ENCODE measurements at places on chromosomes 3 and 15.

DNA sequence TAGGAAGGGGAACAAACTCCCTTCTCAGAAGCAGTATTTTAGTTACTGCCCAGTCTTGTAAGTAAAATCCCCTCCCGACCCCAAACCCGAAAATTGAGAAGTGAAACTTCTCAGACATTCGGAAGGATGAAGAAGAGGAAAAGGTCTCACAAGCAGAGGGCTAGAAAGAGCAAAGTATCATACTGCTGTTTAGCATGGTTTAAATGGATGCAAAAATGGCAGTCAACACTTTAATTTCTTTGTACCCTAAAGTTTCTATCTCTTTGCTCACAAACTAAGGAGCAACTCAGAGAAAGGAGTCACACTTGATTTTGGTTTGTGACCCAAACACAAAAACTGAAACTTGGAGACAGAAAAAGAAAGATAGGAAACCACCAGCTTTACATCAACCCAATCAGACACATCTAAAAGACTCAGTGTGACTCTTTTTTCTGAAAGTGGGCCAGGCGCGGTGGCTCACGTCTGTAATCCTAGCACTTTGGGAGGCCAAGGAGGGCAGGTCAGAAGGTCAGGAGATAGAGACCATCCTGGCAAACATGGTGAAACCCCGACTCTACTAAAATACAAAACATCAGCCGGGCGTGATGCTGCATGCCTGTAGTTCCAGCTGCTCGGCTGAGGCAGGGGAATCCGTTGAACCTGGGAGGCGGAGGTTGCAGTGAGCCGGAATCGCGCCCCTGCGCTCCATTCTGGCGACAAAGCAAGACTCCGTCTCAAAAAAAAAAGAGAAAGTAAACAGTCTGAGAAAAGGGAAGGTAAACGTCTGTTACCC is 63.2 kb upstream of the ATP11B start:
- DNase-seq = no peak

GRCh38 chr15:89167267-89168176 is 53.9 kb downstream of the RLBP1 start:
- DNase-seq = no peak

DNA sequence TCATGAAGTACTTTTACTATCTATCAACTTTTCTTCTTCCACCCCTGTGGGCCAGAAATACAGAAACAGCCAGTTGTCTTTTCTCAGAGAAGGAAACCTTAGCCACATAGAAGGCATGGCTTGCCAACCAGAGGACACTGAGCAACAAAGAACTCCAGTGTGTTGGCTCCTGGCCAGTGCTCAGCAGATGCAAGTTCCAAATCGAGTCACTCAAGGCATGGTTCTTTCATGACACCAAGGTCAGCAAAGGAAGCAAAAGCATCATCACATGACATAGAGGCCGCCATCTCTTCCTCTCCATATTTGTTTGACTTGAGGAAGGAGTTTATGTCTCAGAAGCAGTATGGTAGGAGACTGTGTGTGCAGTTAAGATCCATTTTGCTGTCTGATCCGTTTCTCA is 92.2 kb downstream of the MYLK start:
- no peak for DNase-seq

DNA sequence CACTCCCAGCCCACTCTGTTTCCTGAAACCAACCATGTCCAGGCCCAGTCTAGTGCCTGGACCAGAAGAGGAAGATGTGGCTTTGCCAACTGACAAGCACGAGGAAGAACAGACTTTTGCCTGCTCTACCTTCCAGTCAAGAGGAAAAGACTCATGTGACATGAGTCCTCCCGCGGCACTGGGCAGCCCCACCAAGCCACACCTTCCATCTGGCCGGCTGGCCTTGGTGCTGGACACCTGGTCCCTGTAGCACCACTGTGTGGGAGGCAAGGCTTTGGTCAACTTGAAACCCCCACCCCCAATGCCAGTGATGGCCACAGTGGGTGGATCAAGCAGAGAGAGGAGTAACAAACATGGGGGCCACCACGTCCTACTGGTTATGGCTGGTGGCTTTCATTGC is 12.5 kb downstream of the CHDH start:
- DNase-seq = no peak

- no peak for DNase-seq
Measured at GRCh38 chr15:89408372-89409183, 74.0 kb upstream of the POLG start.

DNA sequence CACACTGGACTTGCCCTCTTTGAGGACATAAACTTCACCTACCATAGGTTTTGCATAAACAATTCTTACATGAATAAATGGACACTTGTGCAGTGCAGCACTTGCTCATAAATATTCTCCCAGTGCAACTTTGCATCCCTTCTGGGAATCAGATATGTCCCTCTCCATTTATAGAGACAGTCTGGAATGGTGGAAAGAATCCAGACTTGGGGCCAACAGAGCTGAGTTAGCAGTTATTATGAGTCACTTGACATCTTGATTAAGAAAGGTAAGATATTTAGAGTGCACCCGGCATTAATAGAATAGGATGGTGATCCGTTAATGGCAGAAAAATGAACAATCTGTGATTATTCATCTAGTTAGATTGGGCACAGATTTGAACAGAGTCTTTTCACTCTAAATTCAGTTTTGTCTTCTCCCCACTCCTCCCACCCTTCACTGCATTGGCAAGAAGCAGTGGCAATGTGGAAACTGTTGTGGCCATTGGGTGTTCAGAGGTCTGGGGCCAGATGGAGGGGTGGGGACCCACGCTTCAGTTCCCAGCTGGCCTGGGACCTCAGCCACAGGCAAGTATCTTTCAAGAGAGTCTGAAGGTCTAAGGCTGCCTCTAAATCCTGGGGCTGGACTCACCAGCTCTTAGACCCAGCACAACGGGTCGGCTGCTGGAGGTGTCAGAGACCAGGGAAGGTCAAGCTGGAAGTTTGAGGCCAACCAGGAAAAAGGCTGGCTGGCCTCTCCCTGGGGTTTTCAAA is 58.9 kb upstream of the KY start:
- no peak for DNase-seq

DNA sequence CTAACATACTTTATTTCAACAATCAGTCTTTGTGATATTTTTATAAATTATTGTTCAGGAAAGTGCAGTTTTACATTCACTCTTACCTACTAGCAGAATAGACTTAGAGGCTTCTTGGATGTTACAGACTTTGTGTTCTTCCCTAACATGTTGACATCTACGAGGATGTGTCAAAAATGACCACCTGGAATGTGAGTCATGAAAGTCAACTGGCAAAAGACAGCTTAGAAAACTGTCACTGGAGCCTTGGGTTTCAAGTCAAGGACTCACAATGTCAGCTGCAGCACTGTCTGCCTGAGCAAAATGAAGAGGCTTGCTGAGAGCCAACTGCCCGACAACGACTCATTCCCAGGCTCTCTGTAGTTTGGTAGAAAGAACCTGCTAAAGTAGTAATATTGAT is 91.5 kb downstream of the CERS3 start:
- no peak for DNase-seq

DNA sequence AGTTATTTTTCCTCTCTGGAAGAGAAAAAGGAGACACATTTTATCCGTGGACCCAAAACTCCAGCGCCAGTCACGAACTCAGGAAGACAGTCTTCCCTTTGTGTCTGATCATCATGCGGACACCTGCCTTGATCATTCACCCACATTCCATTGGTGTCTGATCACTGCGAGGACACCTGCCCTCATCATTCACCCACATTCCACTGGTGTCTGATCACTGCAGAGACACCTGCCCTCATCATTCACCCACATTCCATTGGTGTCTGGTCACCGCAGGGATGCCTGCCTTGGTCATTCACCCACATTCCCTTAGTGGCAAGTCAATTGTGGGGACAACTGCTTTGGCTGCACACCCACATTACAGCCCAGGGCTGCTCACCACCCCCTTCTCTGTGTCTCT is 148.9 kb downstream of the ROBO1 start:
- DNase-seq = no peak

DNA sequence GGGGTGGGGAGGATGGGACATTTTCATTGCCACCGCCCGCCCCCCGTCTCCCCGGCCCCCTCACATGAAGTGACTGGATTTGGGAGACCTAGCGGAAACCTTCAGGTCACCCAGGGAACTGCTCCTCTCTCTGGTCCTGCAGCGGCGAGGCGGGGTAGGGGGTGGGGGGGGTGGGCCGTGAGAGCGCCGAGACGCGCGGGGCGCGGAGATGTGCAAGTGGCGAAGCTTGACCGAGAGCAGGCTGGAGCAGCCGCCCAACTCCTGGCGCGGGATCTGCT is 712 bp upstream of the MME start:
- no peak for DNase-seq

GRCh38 chr3:54709785-54710184 is 218.1 kb downstream of the LRTM1 start:
- no peak for DNase-seq

- no peak for DNase-seq
Measured at GRCh38 chr15:99481951-99482230, 83.9 kb upstream of the MEF2A start.

- DNase-seq = no peak
Measured at GRCh38 chr3:176431991-176432390, 765.3 kb downstream of the TBL1XR1 start.

DNA sequence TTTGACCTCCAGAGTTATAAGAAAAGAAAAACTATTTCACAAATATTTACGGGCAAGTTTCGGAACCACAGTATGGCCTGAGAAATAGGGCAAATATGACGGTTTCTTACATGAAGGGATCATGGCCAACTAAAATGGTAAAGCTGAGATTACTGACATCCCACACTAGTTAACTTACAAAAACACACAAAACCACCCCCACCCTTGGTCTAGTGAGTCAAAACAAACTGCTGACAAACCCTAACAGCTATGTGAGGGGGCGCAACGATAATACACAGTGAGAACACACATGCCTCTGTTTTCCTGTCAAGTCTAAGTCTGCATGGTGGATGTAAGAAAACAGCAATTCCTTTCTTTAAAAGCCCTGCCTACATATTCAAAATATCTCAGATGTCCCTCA is 32.3 kb downstream of the CBLB start:
- no peak for DNase-seq

- DNase-seq = no peak
Measured at GRCh38 chr15:40436116-40436891, 4.4 kb upstream of the BAHD1 start.

DNA sequence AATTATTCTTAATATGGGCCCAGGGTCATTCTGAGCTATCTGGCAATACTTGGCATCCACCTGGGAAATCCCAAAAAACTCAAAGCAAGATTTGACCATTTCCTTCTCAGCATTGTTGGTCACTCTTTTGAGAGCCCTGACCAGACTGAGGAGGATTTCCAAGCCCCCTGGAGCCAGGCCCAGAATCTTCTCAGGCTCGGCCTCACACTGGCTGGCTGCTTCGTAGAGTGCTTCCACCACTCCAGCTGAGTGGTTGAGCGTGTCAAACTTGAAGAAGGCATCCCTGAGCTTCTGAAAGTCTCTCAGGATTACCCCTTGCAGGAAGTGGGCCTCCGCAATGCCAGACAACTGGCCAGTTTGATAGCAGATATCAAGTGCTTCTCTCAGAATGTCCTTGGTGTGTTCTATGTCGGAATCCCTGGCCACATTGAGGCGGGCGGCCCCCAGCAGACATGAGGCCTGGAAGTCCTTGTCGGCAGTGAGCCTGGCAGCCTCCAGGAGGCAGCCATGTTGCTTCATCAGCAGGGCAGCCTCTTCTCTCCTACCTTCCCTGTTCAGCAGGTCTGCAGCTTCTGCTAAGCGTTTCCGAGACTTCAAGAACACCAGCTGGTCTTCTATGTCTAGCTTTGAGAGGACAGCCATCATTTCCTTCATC is 68.9 kb upstream of the DCLK3 start:
- DNase-seq = no peak

DNA sequence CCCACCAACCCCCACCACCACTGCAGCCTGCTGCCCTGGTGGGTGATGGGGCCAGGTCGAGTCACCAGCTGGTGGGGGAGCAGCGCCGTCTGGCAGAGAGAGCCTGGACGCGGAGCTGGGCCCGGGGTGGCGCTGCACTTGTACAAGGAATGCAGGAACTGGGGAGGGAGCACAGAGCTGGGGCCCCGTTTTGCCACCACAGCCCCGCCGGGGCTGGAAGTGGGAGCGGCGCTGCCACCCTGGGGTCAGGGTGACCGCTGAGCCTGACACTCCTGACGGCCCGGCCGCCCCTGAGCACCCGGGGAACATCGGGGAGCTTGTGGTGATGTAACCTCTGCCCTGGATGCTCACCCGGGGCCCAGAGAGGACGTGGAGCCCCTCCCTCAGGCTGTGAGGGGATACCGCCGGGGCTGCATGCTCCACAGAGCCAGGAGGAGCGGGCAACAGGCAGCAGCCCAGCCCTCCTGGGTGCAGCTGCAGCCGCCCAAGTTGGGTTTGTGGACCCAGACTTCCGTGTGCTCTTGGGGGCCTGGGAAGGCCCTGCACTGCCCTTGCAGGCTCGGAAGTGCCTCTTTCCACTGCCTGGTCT is 32.6 kb upstream of the IREB2 start:
- no peak for DNase-seq

DNA sequence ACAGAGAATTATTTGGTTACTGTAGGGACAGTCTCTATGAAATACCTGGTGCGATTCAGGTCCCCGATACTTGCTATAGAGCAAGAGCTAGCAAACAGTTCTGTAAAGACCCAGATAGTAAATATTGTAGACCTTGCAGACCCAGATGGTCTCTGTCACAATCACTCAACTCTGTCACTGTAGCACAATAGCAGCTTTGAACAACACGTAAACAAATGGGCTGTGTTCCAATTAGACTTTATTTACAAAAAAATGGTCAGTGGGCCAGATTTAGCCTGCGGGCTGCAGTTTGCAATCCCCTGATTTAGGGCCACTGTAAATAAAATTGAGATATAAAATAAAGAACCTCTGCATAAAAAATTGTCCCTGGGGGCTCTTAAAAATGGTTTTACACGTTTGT is 127.7 kb downstream of the SV2B start:
- no peak for DNase-seq

DNA sequence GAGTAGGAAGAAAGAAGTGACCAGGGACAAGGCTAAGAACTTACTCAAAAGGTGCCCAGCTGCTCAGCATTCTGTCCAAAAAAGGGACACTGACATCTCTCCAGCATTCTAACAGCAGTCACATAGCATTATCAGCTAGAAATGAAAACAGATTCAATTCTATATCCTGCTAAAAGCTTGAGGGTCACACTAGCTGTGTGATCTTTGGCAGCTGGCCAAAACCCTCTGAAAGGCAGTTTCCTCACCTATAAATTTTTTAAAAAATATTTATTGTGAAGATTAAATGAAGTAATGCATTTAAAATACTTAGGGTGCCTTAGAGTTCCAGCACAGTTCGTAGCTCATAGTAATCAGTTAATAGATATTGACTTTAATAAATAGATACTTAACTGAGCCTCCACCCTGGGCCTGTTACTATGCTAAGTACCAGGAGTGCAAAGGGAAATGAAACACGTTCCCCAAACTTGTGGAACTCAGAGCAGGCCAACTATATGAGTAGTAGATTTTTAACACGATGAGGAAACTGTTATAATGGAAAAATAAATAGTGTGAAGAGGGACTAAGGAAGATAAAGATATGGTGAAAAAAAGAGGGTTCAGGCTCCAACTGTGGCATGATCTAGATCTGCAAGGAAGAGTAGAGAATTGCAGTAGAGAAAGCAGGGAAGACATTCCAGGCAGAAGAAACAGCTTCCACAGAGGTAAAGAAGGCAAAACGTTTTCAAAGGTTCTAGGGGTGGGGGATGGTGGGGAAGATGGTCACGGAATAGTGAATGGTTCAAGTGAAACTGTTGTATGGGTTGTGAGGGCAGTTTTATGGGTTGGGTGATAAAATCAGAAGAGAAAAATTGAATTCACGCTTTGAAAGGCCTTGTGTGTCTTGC is 11.4 kb downstream of the CD86 start:
- DNase-seq = no peak

Data from GM04503 (cell line).